ENCODE measurements at places on chromosomes 16 and 17.

DNA sequence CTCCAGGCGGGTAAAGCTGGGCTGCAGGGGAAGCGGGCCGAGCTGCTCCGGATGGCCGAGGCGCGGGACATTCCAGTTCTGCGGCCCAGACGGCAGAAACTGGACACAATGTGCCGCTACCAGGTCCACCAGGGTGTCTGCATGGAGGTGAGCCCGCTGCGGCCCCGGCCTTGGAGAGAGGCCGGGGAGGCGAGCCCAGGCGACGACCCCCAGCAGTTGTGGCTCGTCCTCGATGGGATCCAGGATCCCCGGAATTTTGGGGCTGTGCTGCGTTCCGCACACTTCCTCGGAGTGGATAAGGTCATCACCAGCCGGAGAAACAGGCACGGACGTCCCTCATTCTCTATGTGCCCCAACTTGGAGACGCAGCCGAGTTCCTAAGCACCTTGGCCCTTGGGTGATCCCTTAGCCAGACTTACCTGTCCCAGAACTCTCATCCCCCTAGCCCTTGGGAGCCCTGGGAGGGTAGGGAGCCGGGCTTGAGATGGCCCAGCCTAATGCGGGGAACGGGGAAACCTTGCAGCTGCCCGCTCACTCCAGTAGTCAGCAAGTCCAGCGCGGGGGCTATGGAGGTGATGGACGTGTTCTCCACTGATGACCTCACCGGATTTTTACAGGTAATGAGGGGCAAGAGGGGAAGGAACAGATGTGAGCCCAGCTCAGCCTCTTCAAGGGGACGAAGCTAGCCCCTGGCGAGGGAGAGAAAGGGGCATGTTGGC lies 806 bp downstream of the MRM1 start:
- DNase-seq: no peak

DNA sequence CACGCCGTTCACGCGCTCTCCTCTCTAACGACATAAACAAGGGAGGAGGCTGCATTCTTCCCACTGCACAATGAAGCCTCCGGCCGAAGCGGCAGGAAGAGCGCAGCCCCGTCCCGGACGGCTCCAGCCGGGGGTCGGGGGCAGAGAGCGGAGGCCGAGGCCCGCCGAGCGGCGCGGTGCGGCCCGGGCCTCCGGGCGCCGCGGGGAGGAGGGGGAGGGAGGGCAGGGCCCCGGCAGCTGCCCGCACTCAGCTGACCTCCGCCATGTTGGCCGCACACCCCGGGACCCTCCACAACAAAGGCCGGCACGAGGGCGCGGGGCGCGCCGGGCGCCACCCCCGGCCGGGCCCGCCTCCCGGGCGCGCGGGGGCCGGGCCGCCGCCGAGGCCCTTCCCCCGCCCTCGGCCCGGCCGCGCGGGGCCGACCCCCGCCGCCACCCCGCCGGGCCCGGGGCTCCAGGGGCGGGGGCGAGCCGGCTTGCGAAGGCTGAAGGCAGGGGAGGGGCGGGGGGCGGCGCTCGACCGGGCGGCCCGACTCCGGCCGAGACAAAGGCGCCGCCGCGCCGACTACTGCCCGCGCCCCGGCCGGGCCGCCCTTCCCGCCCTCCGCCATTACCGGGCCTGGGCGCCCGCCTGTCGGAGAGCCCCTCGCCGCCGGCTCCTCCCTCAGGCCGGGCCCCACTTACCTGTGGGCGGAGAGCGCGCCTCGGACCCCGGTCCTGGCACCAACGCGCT lies 527 bp downstream of the SIAH1 start:
- peak; percentile 31 for DNase-seq

- DNase-seq: no peak
Measured at GRCh38 chr17:57484826-57485565, 228.7 kb downstream of the MSI2 start.

- DNase-seq: no peak
Measured at GRCh38 chr16:68776821-68777485, 39.9 kb downstream of the CDH1 start.

DNA sequence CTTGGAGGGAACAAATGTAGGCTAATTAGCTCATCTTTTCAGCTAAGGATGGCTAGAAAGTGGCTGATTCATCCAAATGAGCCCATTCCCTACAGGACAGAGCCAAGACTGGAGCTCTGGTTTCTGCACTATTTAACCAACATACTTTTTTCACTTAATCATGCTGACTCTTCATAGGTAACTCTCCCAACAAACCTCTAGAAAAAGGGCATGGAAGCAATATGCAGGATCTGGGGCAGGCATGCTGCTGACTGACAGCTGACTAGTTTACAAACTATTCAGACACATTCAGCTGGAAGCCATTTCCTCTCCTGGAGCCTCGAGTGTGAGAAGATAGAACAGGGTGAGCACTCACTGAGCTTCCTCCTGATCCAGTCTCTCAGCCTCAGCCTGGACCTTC lies 6.2 kb downstream of the BECN1 start:
- DNase-seq: no peak

- no peak for DNase-seq
Measured at GRCh38 chr16:89484041-89484501, 6.3 kb downstream of the ANKRD11 start.

- no peak for DNase-seq
Measured at GRCh38 chr16:84883301-84883700, 63.5 kb downstream of the CRISPLD2 start.

- no peak for DNase-seq
Measured at GRCh38 chr16:83200005-83200779, 573.4 kb downstream of the CDH13 start.

- no peak for DNase-seq
Measured at GRCh38 chr17:68614718-68615117, 13.6 kb upstream of the FAM20A start.

- no peak for DNase-seq
Measured at GRCh38 chr16:77780378-77780837, 8.0 kb upstream of the VAT1L start.

- no peak for DNase-seq
Measured at GRCh38 chr17:18862011-18862410, 4.1 kb downstream of the PRPSAP2 start.

DNA sequence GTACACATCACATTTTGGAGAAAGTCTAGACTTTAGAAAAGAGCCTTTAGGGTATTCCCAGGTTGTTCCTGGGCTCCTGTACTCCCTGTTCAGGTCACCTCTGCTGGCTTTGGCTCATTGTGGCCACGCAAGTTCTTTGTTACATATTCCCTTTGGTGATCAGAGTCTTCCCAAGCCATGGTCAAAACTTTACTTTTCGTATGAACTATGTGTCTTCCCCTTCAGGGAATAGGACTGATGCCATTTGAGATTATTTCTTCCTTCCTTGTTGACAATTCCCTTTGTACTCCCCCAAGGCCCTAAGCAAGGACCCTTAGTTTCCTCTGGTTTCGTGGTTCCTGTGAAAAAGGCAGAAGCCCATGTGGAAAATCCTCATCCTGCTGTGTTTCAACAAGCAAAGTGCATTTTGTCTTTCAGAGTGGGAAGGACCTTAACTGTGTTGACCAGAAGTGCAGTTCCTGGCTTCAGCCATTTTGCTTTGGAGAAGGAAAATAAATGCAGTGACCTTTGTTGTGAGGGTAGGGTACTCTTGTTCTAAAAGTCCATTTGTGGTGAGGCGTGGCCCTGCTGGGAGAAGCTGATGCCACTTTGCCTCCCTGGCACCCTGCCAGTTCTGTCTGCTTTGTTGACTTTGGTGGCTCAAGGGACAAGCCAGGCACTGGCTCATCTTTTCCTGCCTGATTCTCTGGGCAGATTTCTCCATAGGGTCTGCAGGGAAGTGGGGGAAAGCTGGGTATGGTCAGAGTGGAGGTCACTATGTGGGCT lies 55.1 kb downstream of the ZNRF1 start:
- peak; percentile 39 for DNase-seq

GRCh38 chr16:74872302-74872701 lies 97.7 kb upstream of the FA2H start:
- DNase-seq: no peak

GRCh38 chr17:39238311-39238972 lies 12.7 kb upstream of the STAC2 start:
- DNase-seq: no peak

All from hypothalamus (tissue), 51 donors.